ENCODE measurements at places on chromosomes 2 and 18.
A peak's percentile ranks its signal among the peaks of the same experiment; 100 is the strongest.

DNA sequence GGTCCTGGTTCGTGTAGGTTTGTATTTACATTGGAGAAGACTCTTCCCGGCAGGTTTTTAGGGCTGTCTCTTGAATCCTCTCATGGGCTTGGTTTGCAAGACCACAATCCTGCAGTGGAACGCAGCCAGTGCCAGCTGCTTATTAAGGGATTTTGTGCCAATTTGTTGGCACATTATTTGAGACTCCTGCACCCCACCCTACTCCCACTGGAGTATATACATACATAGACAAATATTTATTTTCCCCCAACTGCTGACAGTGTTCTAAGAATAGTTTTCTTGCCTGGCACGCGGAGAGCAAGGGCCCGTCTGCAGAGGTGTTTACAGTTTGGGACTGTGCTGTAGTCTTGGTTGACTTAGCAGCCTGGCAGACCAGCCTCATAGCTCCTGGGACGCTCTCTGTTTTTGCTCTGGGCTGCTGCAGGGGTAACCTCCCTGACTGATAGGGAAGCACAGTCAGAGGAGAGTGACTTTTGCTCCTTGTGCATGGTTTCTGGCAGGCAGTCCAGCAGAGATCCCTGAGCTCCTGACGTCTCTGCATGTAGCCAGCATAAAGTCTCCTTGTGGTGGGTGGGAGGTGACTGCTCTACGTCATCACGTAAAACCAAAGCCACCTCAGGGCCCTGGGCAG is 1.9 kb downstream of the LDLRAD4 start:
- DNase-seq, result no peak

GRCh38 chr2:165390875-165391274 is 78.6 kb upstream of the CSRNP3 start:
- DNase-seq, result no peak

GRCh38 chr2:191173206-191173605 is 22.4 kb upstream of the STAT4 start:
- no peak for DNase-seq

GRCh38 chr2:54503192-54503591 is 47.1 kb downstream of the SPTBN1 start:
- DNase-seq, result peak; percentile 14

- no peak for DNase-seq
These were observed 34.9 kb downstream of the CAVIN2 start for GRCh38 chr2:191811807-191812602.

GRCh38 chr2:6887751-6888192 is 10.2 kb downstream of the RSAD2 start:
- no peak for DNase-seq

- no peak for DNase-seq
These were observed 112.9 kb downstream of the CDK15 start for GRCh38 chr2:201919308-201919634.

DNA sequence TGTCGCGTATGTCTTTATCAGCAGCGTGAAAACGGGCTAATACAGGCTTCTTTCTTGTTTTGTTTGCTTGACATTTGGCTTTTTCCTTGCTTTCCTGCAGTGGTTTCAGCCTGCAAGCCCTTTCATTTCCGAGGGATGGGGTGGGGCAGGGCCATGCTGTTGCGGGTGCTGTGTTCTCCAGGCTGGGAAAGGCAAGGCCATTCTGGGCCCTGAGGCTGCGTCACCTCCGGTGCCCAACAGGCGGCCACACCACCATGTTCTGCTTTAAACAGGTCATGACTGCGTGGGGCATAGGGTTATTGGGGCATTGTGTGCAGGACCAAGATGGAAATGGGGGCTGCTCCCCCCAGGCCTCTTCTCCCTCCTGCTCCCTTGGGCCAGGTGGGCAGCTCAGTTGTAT is 38.6 kb upstream of the PLB1 start:
- DNase-seq, result no peak

DNA sequence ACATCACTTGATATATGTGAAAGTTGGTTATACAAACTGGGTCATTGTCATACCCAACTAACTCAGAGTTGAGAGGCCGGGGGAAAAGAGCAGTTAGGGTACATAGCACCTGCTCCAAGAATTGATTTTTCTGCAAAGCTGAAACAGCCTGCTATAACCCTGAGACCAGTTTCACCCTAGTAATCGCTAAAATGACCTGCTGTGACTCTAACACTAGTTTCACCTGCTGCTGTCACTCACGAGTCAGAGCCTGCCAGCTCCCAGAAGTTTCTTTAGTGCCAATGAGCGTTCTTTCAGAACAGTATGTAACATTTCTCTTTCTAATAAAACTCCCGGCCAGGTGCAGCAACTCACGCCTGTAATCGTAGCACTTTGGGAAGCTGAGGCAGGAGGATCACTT is 28.0 kb downstream of the SRSF7 start:
- DNase-seq, result no peak

DNA sequence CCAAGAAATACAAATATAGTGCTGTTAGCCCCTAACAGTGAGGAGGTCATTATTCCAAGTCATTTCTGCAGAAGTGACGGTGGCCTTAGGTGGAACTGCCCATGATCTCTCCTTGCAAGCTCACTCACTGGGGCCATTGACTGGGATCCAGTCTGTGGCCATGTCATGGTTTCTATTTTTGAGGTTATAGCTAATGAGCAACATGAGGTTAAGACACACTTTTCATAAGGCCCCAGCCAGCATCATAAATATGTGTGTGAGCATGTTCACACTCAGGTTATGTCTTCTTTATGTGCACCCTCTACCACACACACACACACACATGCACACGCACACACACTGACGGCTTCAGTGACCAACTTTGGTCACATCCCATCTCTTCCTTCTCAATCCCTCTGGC is 484 bp downstream of the AFF3 start:
- DNase-seq, result no peak

DNA sequence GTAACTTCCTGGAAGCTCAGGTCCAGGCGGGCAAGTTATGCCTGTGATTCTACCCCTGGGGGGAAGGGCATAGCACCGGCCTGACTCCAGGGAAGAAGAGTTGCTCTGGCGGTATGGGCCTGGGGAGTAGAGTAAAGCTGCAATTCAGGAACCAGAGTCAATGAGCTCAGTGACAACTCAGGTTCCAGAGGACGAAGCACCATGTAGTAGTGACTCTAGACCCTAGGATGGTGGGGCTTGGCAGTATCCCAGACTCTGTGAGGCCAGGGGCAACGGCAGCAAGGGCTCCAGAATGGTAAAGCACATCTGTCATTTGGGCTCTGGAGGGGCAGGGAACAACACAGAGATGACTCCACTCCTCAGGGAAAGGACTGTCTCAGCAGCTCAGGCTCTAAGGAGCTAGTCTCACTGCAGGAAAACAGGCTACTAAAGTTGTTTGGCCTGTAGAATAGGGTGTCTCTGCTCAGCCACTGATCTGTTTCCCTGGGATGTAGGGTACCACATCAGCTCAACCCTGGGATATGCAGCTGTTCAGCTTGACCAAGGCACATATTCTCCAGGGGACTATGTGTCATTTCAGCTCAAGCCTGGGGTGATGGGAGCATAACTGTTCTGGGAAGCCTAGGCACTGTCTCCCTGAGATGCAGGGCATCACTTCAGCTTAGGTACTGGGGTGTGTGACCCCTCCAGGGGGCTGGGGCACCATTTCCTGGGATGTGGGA is 36.2 kb upstream of the RHOB start:
- DNase-seq, result no peak

DNA sequence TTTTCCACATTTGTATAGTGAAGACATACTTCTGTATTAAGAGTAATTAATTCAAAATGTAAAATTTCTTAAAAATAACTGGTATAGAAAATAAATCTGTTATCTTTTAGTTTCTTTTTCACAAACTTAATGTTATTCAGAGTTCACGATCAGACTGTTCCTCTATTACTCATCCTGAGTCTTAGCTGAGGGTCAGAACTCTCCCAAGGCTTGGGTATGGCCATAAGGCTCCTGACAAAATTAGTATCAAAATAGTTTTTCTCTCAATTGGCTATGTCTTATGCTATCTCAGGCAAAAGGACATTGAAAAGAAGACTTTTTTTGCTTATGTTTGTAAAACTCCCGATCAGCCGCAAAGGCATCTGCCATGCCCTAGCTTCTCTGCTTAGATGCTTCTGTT is 56.1 kb upstream of the NAB1 start:
- no peak for DNase-seq

DNA sequence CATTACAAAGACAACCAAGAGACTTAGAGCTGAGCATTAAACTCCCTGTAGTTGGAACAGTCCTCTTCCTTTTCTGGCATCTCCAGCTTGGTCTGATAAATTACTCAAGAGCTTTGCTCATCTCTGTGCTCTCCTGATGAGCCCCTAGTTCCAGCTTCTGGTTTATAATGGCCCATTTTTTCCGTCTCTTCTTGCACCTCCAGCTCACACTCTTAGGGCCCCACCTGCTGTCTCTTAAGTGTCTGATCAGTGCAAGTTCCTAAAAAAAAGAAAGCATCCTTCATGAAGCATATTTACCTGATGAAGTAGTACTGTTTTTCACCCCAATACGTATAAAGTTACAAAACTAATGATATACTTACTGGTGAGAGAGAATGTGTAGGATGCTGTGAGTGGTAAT is 822.9 kb downstream of the RNF144A start:
- DNase-seq, result no peak

DNA sequence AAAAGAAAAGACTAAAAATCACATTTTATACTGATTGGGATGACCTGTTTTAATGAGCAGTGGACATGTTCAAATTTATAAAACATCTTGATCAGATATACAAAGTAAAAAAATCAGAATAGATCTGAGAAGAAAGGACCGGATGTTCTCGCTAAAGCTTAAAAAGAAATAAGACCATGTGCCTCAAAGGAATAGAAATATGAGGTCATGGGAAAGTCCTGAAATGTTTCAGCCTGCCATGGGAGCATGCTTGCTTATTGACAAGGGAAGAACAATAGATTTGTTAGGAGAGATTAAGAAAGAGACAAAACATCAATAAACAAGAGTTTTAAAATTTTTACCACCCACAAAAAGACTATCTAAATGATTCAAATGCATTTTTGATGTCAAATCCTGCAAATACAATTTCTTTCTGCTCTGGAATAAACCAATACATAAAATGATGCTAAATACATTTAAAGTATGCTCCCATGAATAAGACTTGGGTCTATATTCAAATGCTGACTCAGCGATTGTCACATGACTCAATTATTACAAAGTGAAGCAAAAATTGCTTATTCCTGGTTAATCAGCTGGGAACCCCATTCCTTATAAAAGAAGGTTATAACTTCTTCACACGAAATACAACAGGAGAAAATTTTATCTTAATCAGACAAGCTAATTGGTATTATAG is 633.9 kb upstream of the PKDCC start:
- no peak for DNase-seq

- DNase-seq, result no peak
These were observed 118.7 kb downstream of the CYP26B1 start for GRCh38 chr2:72028996-72029395.

DNA sequence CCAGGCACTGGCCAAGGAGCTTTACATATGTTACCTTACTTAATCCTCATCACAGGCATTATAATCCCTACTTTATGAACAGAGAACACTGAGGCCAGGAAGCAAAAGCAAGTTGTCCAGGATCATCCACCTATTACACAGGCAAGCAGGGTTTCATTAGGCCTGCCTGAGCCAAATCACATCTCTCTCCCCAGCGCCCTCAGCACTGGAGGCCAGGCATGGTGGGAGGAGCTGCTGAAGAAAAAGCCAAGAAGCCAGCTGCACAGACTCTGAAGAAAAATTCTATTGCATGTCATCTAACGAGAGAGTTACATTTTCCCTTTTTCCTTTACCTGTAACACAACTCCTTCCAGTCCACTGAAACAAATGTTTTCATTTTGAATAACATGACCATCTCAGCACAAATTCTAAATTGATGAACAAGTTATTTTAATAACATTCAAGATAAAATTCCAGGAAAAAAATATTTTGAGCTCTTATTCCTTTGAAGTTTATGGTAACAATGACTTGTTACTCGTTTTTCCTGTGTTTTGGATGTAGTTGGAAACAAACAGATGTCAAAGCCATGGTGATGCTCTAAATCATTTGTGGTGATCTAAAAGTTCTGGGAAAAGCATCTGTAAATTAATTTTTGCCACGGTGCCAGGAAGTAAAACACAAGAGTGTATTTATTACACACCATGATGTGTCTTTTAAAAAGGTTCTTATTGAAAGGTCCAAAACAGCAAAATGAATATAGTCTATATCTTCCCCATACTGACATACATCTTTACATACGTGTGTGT is 139.0 kb upstream of the ITGB6 start:
- DNase-seq, result no peak

DNA sequence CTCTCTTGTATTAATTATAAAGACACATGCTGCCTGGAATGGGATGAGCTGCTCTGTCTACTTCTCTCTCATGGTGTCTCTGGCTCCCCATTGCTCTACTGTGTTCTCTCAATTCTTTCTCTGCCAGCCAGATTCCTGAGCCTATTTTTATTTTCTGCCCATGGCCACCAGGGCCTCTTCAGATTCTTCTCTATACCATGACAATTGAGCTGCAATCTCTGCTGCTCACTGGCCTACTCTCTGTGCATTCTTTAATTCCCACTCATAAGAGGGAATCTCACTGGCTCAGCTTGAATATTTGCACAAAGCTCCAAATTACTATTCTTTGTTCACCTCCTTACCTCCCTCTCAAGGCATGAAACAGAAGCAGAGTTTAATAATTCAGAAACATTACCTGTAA is 161.4 kb upstream of the GULP1 start:
- no peak for DNase-seq

DNA sequence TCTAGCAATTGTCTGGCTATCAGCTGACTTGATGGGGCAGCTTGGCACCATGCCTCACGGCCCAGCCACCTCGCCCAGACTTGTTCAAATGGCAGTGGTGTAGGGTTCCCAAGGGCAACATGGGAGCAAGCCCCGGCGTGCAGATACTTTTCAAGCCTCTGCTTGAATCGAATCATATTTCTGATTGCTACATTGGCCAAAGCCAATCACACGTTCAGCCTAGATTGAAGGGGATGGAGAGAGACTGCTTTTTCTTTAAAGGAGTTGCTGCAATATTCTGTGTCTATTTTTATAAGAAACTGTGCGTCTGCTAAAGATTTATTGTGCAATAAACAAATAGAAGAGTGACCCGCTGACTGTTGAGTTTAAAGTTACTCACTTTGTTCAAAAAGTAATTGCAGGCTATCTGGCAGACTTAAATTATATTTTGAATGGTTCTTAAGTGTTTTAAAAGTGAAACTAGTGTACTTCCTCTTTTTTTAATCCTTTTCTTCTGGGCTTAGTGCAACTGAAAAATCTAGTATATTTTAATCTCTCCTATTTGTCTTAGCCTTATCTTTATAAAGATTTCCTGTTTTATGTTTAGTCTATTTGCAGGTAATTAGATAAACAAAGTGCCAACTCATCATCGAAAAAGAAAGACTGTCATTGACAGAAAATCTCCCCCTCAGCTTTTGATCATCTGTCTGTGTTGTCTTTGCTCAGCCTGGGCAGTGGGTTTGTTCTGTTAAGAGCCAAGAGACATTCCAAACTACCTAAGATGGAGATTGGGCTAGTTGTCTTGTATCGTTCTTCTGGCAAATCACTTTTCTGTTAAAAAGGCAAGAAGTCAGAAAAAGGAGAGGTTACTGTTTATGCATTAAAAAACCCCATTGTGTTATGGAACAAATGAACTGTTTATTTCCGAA is 156.1 kb downstream of the TPGS2 start:
- DNase-seq, result no peak
